Osteoblast (primary cell): ENCODE measurements at places on chromosomes 3 and 15. TPM values are rescaled to one million over a fixed set of nuclear protein-coding genes. Genes with fewer than 3 reads are reported as not detected.
A peak's percentile ranks its signal among the peaks of the same experiment; 100 is the strongest.

DNA sequence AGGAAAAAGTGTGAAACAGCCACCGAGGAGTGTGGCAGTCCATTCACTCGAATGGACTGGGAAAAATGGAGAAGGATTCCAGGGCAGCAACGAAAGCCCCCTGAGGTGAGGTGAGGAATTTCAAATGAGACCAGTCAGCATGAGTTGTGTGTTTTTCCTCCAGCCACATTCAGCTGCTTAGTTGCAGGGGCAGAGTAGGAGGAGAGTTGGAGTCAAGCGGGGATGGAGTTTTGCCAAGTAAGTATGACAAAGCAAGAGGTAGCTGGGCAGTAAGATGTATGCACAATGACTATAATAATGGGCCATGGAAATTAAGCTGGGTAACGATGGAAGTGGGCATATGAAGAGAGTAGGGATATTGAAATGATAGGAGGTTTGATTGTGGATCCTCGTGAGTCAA lies 64.4 kb downstream of the CCDC54 start:
- no peak for DNase-seq
- no peak overlapping the region for H3K4me3 ChIP-seq
- no peaks in the 10 kb centered on the region for H3K36me3 ChIP-seq

DNA sequence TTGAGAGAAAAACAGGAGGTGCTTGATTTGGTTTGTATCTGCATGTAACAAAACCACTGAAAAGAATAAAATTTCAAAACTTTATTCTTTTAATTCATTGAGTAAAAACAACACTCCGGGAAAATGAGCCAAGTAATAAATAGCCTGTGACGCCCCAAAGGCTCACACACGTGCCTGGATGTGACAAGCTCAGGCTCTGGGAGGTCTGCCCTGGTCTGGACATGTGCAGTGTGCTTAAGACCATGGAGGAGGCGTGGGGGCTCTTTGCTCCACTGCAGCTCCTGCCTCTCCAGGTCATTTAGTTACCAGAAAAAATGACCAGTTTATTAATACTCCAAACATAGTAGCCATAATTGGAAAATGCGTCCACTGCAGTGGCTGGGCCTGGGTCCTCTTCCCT lies 8.6 kb upstream of the NME9 start:
- H3K27me3 ChIP-seq, result peaks cover 5% of the 10 kb centered on the region
- H3K4me3 ChIP-seq, result no peak overlapping the region
- no peaks in the 10 kb centered on the region for H3K4me1 ChIP-seq
- DNase-seq, result no peak

DNA sequence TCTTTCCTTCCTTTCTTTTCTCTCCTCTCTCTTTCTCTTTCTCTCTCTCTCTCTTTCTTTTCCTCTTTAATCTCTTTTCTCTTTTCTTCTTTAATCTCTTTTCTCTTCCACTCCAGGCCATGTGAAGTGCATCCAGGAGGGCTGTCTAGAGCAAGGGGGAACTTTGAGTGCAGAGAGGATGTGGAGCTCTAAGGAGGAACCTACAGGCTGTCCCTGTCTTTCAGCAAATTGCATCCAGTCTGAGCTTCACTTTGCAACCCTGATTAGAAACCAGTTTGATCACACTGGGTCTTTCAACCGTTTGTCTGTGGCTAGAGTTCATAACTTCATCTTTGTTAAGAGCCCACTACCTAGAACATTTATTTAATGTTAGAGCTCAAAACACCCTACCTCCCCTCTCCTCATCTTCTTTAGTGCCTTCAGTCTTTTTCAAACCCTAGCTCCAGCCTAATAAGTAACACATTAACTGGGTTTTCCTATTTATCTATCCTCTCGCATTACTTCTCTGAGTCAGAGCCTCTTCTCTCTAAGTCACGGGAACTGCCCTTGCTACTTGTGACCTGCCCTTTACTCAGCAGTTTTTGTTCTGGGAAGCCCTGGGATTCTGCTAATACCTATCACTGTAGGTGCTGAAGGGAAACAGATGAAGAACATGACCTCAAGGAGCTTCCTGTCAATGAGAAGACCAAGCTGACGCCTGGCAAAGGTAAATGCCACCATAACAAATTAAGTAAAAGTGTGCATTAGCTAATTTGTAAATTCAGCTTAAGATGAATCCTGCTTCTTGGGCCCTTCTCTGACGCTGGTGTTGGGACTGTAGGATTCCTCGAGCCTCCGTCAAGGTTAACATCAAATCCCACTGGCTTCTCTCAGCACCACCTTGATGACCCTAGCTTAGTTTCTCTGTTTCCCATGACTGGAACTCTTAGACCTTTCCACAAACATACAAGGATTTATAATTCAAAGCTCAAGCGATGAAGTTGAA lies at the start of gene GCNT3:
GCNT3 (plus strand) TSS at position 508 of the 985 bp plus-strand sequence. CDS start 6,456 bp downstream, outside the sequence.
- H3K27ac ChIP-seq, result no peak within 1 kb of the TSS
- H3K4me3 ChIP-seq, result no peak within 1 kb of the TSS
- peaks cover 8% of the 10 kb centered on the region for H3K27me3 ChIP-seq
- no peaks in the 10 kb centered on the region for H3K36me3 ChIP-seq
- no peaks in the 10 kb centered on the region for H3K4me1 ChIP-seq
- peak; percentile 96 for DNase-seq

GRCh38 chr3:77320514-77320913 lies 280.6 kb downstream of the ROBO2 start:
- no peaks in the 10 kb centered on the region for H3K27me3 ChIP-seq
- no peak for DNase-seq
- no peak overlapping the region for H3K27ac ChIP-seq
- no peaks in the 10 kb centered on the region for H3K4me1 ChIP-seq
- no peak overlapping the region for H3K4me3 ChIP-seq

- peaks cover 23% of the 10 kb centered on the region for H3K27me3 ChIP-seq
- peak overlapping the region; percentile 31 for H3K4me3 ChIP-seq
- H3K4me1 ChIP-seq, result peaks cover 32% of the 10 kb centered on the region
- no peaks in the 10 kb centered on the region for H3K36me3 ChIP-seq
- peak; percentile 82 for DNase-seq
- peak overlapping the region; percentile 4 for H3K27ac ChIP-seq
These were observed 489.8 kb upstream of the PROK2 start for GRCh38 chr3:72274493-72275330.

DNA sequence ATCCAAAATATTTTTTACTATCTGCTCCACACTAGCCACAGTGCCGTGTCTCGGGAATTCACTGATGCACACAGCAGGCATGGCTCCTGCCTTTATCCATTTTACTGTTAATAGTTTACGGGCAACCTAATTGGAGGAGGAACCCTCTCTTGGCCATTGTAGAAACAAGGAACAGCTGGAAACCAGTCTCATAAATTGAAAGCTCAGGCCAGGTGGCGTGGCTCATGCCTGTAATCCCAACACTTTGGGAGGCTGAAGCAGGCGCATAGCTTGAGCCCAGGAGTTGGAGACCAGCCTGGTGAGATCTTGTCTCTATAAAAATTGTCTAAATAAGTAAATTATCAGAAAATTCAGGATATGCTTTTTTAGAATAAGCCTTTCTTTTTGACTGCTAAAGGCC lies 39.0 kb downstream of the IL5RA start:
- H3K27ac ChIP-seq, result no peak overlapping the region
- no peaks in the 10 kb centered on the region for H3K4me1 ChIP-seq
- H3K27me3 ChIP-seq, result no peaks in the 10 kb centered on the region
- H3K4me3 ChIP-seq, result no peak overlapping the region
- no peak for DNase-seq
- H3K36me3 ChIP-seq, result no peaks in the 10 kb centered on the region

- no peak overlapping the region for H3K4me3 ChIP-seq
- peaks cover 22% of the 10 kb centered on the region for H3K4me1 ChIP-seq
- no peaks in the 10 kb centered on the region for H3K36me3 ChIP-seq
These were observed 6.7 kb upstream of the EIF1B start for GRCh38 chr3:40302784-40303183.

MYZAP gene
- under 0.01 TPM in 1 of 2 replicates, not detected in the other for total RNA-seq

TMEM266 gene
- not detected in 2 replicates for total RNA-seq

NTRK3 gene
- total RNA-seq, result 0.59 and 0.72 TPM in 2 replicates

MRPL3 gene
- 82.8 and 92.6 TPM in 2 replicates for total RNA-seq
